Skin of body (tissue), 3 donors: ENCODE measurements at places on chromosomes 3 and 15.

GRCh38 chr3:129068291-129068886, 7.8 kb downstream of the GP9 start:
- no peak for DNase-seq

DNA sequence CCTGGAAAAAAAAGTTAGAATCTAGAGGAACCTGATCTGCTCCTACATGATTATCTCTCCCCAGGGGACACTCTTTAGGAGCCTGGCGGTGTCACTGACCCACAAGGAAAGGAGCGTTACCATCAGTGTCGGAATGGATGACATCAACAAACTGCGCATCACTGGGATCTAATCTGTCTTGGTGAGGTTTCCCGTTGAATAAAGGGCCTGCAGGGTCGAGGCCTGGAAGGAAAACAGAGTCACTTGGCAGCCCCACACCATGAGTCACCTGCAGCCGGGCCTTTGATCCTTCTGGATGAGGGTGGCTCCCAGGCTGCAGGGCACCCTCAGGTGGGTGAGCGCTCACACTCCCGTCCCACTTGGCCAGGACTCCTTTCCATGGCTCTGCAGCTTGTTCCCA, 25.0 kb downstream of the LIPH start:
- no peak for DNase-seq

DNA sequence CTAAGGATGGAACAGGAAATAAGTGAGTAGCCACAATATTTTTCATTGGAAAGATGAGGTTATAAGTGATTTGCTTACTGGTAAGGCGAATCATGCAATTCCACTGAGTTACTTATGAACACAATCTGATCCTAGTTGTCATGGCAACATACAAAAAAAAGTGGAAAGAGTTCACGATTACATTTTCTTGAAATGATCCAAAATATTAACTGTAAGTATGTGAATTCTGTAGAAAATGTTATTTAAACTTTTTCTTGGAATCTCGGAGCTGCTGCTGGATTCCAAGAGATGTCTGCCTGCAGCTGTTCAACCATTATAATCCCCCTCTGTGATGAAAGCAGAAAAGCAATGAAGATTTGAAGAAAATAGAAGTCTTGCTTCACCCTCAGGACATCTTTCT, 120.5 kb downstream of the KBTBD8 start:
- DNase-seq = peak; percentile 2

DNA sequence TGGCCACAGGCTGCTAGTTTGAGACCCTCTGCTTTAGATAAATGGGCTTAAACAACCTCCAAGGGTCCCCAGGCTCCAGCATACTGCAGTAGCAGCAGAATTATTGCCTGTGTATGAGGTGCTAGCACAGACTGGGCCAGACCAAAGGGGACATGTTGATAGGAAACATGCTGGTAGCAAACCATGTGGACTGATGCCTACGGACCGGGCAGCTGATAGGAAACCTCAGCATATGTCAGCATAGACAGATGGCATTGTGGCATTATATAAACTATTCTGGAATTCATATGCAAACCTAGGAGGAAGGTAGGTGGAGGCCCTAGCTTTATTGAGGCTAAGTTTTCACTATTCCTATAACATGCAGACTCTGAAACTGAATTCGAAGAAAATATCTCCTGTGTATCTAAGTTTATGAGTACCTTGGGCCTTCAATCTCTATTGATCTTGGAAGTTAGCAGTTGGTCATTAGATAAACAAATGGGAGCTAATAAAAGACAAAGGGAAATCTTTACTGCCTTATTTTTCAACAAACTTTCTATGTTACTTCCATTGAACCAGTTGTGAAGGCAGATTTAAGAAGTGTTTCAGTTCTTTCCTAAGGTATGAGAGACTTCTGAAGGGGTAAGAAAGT, 1.7 kb upstream of the HGD start:
- no peak for DNase-seq

DNA sequence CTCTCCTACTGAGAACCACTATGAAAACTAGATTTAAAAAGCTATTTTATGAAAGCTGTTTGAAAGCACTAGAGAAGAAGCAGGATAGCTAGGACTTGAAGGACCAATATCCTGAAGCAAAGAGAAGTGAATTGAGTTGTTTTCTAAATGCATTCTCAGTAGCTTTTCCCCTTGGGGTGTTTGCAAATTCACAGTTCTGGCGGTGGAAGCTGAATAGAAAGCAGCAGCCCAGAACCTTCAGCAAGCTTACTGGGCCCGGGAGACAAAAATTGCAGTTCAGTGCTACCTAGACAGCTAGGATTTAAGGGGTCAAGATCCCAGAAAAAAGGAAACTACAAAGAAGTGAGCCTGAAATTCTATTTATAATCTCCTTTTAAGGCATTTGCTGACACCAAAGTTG, 31.3 kb upstream of the ANP32A start:
- DNase-seq = no peak

DNA sequence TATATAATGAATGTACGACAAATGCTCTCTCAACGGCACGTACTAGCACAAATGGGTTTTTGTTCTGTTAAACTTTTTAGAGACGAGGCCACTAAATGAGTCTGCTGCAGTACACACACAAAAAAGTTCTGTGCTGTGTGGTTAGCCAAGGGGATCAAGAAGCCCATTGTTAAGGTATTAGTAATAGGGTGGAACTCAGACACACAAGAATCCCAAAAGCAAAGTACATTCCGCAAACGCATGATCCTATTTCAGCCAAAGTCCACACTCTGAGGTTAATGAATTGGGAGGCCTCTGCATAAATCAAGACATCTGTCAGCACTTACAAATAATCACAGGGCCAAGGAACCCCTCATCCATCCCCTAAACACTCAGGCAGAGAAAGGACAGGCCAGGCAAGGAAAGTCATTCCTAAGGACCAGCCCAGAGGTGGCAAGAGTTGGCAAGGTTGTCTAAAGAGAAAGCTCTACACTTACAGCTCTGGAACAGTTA, 12.1 kb downstream of the OSBPL10 start:
- DNase-seq = peak; percentile 63

DNA sequence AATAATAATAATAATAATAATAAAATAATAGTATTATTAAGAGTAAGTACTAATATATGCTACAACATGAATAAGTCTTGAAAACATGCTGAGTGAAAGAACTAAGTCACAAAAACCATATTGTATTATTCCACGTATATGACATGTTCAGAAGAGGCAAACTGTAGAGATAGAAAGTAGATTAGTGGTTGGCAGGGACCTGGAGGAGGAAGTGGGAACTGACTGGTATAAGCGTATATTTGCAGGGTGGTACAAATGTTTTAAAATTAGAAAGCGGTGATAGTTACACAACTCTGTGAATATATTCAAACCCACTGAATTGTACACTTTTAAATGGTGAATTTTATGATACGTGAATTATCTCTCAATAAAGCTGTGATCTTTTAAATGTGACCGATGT, 32.8 kb downstream of the LRRK1 start:
- DNase-seq = no peak

GRCh38 chr3:37726525-37727290, 135.0 kb upstream of the CTDSPL start:
- DNase-seq = no peak

- no peak for DNase-seq
These were observed 140.2 kb upstream of the SKOR1 start for GRCh38 chr15:67685008-67685599.

DNA sequence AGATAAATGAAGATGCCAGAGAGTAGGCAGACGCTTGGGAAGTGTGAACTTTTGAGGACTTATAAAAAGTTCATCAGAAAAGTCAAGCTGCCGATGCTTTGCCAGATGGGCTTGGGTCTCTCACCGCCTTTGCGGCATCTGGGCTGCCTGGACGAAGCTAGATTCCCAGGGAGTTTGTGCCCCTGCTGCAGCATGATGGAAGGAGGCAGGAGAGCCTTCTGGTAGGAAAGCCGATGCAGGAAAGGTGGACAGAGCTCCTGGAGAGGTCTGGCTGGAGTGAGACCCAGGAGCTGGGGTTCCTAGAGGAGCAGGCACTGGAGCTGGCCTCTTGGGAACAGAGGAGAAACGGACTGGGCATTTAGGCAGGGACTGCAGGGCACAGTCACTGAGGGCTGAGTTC, 51.9 kb upstream of the ATP2B2 start:
- DNase-seq = no peak

- DNase-seq = no peak
These were observed 856.2 kb downstream of the TUSC7 start for GRCh38 chr3:117565777-117566176.

DNA sequence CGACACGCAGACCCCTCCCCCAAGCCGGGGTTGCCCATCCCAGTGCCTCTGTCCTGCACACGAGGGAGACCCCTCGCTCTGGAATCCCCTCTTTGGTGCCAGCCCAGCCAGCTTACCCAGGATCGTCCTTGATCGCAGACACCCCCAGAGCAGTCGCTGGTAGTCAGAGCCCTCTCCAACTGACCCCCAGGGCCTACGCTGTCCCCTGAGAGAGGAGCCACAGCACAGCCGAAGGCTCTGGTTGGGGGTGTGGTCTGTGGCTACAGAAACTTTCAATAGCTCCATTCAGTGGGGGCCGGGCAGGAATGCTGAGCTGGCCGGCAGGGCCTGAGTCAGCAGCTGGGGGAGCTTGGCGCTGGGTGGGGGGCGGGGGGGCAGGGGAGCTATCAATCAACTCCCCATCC, at the start of gene LCTL:
Gene LCTL, minus strand, starts transcription at position 258 of the 404 bp plus-strand sequence. CDS start 633 bp downstream, outside the sequence.
- no peak for DNase-seq

- no peak for DNase-seq
These were observed 18.1 kb downstream of the ARL8B start for GRCh38 chr3:5140230-5140621.

GRCh38 chr3:14676881-14677280, 1.9 kb downstream of the C3orf20 start:
- no peak for DNase-seq

- DNase-seq = no peak
These were observed 373.4 kb downstream of the NLGN1 start for GRCh38 chr3:173770796-173771573.

DNA sequence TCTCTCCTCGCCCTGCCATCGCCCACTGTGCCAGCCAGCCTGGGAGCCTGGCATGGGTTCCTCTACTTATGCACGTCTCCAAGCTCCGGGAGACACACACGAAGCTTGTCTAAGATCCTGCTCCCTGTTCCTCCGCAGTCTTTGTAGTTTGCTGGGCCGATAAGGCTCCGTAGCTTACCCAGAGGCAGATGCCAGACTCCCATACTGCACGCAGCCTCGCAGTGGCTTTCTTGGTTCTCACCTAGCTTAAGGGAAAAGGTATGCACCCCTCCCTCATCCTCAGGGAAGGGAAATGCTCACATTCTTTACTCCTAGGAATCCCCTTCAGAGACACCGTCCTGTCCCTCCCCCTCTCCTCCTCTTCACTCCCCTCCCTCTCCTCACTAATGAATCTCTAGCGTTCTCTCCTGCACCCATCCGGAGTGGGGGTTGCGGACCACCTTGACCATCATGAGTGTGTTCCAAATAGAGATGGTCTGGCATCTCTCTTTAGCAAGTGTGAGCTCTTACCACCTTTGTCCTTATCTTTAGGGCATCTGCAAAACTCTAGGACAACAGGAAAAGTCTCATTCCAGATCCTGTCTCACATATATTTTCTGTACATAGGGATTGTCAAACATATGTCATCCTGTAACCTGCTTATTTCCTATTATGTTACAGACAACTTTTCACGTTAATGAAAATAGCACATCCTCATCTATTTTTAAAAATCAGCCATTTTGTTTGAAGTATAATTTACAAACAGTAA, 56.5 kb downstream of the TMEM266 start:
- no peak for DNase-seq

DNA sequence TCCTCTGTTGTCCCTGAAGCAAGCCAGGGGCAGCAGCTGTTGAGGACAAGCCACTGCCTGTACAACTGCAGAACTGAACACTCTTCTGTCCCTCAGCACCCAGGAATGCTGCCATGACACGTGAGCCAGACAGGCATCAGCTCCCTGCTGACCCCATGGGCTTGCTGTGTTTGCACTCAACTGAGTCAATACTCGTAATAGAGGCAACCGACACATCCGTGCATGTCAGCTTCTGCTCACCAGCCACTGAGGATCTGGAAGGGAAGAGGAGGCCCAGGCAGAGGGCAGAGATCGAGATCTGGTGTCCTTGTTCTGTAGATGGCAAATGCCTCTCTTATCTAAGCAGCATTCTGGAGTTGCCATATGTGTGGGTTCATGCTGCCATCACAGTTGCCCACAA, 54.3 kb upstream of the SEC61A1 start:
- no peak for DNase-seq

GRCh38 chr15:44315126-44315525, 26.6 kb downstream of the GOLM2 start:
- no peak for DNase-seq

- DNase-seq = no peak
These were observed 18.5 kb downstream of the PRR23E start for GRCh38 chr3:127211118-127212060.

DNA sequence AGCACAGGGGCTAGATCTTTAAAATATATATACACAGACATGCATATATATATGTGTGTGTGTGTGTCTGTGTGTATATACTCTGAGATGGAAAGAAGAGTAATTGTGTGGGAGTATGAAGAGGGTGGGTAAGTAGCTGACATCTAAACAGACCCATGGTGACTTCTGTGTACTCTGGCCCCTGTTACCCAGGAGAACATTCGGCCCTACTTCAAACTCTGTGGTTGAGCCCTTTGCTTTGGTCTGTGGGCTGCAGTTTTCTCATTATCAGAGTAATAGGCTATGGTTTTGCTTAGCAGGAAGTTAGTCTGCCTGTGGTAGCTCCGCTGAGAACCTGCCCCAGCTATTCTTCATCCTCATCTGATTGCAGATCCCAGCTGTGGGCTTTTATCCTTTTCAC, 141.4 kb downstream of the RBPMS2 start:
- DNase-seq = no peak

GRCh38 chr3:152836269-152836668, 1.3 kb downstream of the P2RY1 start:
- DNase-seq = no peak

DNA sequence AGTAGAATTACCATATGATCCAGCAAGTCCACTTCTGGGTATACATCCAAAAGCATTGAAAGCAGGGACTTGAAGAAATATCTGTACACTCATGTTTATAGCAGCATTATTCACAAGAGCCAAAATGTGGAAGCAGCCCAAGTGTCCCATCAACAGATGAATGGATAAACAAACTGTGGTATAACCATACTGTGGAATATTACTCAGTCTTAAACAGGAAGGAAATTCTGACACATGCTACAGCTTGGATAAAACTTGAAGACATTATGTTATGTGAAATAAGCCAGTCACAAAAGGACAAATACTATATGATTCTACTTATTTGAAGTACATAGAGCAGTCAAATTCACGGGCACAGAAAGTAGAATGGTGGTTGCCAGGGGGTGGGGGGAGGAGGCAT, 91.2 kb downstream of the HMG20A start:
- no peak for DNase-seq

GRCh38 chr3:62732183-62732904, 142.9 kb downstream of the CADPS start:
- DNase-seq = no peak

- no peak for DNase-seq
These were observed 43.7 kb downstream of the OXNAD1 start for GRCh38 chr3:16308727-16309126.
